Naive thymus-derived CD8-positive, alpha-beta T cell (primary cell): ENCODE measurements at places on chromosomes 5 and 9.

DNA sequence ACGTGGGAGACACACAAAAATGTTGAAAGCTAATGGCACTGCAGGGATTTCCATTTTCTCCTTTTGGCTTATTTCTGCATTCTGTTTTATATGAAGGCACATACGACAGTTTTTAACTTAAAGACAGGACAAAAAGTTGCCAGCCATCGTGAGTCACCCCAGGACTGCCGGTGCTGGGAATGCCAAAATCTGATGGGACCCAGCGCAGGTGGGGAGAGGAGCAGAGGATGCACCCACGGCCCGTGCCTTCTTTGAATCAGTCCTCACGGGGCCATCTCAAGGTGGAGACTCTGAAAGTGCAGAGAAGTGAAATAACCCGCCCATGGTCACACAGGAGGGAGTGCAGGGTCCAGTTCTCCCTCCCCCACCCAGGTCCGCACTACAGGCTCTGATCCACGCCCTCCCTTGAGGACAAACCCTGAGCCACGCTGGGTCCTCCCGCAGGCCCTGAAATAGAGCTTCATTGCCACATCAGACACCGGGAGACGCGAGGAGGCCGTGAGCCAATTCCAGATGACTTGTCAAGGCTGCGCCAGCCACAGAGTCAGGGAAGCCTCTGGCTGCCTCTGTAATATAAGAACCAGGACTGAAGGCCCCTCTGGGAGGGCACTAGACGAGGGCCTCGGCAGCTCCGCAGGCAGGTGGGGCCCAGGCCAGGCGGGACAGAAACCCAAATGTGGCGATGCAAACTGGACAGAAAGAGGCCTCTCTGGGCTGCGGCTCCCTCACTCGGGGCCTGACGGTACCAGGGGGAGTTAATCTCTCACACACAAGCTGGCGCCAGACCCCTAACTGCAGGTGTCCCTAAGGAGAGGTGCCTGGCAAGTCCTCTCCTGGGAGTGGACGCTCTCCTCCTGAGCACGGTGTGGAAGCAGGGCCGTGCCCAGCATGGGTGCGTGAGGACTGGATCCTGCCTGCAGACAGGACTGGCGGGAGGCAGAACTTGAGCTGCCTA is 22.9 kb downstream of the ADAMTS2 start:
- no peak for DNase-seq

DNA sequence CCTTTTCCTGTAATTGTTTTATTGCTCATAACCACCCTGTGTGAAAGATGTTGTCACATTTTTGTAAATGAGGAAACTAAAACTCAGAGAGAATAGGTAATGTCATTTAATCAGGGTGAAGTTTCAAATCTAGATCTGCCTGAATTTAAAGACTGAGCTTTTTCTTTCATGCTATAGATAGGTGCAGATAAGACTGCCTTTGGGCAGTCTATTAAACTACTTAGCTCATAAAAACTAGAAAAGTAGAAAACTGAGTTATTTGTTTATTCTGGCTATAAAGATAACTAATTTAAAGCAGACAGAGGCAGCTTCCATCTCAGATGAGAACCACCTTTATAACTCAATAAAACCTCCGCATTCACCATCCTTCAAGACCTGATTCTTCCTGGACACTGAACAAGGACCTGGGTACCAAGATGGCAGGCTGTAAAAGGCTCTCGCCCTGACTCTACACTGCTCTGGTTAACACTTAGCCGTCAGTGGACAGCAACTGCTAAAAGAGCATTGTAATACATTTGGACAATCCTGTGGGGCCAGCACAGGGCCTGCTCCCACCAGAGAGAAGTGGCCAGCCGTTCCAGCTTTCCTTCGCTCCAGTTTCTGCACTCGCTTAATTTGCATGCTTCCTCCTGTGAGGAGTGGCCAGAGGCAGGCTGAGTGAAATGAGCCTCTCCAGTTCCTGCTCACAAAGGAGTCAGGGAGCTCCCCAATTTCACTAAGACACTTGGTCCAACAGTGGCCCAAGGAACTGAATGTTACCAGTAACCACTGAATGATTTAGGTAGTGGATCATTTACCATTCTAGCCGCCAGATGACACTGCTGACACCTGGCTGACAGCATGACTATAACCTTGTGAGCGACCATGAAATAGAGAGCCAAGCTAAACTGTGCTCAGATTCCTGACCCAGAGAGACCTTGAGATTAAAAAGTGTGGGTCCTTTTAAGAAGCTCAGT is 566.4 kb downstream of the EFNA5 start:
- no peak for DNase-seq

- no peak for DNase-seq
Measured at GRCh38 chr9:120846906-120847305, 4.2 kb upstream of the PSMD5 start.

GRCh38 chr5:1134478-1134877 is 22.6 kb upstream of the SLC12A7 start:
- no peak for DNase-seq

DNA sequence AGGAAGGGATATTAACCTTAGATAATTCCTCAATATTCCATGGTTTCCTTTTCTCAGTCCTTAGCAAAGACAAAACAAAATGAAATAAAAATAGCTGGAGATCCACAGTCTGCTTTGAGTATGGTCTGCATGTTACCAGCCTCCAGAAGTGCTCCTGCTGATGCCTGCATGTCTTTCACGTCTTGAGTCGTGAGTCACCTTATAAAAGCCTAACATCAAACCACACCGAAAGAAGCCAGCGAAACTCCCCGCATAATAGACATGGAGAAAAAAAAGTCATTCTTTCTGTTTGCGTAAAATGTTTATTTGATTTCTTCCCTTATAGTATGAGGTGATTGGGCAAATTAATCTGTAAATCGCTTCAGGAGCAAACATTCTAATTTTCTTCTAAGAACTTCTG is 380.5 kb downstream of the SLCO4C1 start:
- DNase-seq: no peak

- no peak for DNase-seq
Measured at GRCh38 chr5:10091701-10092100, 158.0 kb downstream of the ATPSCKMT start.

GRCh38 chr9:136622538-136622948 is 40.2 kb upstream of the EGFL7 start:
- DNase-seq: no peak

DNA sequence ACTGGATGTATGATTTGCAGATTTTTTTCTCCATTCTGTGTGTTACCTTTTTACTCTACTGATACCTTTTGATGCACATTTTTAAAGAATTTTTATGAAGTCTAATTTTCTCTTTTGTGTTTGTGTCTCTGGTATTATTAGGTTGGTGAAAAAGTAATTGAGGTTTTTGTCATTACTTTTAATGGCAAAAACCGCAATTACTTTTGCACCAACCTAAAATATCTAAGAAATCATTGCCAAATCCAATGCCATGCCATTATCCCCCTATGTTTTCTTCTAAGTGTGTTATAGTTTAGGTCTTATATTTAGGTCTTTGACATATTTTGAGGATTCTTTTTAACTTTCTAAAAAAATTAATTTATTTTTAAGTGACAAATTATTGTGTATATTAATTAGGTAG is 43.4 kb upstream of the STARD4 start:
- DNase-seq: no peak

DNA sequence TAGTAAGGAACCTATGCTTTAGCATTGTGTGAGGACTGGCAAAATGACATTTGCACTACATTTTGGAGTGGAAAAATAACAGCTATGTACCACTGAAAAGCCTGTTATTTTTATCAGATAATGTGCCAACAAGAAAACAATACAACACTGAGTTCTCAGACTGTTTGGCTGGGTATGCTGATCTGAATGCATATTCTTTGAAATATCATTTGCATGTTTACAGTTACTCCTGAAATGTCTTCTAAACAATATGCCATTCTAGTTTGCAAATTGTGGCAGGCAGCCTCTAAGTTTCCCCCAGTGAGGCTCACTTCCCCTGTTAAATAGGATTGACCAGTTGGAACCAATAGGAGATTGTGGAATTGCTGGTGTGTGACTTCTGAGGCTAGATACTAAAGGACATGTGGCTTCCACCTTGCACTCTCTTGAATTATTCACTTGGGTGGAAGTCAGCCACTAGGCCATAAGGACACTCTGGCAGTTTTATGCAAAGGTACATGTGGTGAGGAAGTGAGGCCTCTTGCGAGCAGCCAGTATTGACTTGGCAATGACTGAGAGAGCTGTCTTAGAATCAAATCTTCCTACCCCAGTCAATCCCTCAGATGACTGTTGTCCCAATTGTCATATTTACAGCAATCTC is 250.4 kb upstream of the PCSK5 start:
- no peak for DNase-seq

GRCh38 chr9:131645078-131645776 is 94.6 kb downstream of the RAPGEF1 start:
- no peak for DNase-seq

DNA sequence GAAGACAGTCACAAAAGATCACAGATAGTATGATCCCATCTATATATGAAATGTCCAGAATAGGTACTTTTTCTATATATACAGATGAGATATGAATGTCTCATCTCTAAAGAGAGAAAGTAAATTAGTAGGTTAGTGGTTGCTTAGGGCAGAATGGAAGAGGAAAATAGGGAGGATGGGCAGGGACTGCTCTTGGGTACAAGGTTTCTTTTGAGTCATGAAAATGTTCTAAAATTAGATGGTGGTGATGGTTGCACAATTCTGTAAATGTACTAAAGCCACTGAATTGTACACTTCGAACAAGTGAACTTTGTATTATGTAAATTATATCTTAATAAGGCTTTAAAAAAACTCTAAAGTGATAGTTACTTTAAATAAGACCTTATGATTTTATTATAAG is 59.6 kb upstream of the GRAMD2B start:
- no peak for DNase-seq

DNA sequence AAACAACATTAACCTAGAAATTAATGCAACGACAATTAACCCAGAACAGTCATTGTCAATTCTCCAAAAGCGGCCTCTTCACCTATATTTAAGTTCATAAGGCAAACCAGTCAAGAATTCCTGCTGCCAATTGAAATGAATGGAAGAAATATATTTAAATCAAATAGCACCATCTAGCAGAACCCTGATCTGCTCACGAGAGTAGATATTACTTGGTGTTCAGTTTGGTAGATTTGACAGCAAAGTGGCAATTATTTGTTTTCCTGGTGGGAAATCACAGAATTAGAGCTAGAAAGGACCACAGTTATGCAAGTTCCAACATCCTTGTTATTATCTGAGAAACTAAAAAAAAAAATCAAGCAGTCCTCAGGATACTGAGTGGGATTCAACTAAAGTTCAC is 2.3 kb downstream of the SSBP2 start:
- DNase-seq: no peak

DNA sequence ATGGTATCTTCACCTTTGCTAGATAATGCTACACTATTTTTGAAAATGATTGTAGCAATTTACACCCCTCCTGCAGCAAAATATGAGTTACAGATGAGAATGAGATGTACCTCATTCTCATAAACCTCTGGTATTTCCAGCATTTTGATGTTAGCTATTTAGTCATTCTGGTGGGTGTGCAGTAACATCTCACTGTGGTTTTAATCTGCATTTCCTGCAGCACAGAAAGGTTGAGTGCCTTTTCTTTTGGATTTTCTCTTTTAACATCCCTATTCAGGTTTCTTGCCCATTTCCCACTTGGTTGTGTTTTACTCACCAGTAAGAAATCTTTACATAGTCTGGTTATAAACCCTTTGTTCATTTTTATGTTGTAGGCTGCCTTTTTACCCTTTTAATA is 206.2 kb downstream of the NR3C1 start:
- no peak for DNase-seq

- no peak for DNase-seq
Measured at GRCh38 chr9:120538339-120538738, 41.6 kb downstream of the CDK5RAP2 start.

GRCh38 chr5:61200582-61201155 is 38.4 kb upstream of the SMIM15 start:
- DNase-seq: no peak

DNA sequence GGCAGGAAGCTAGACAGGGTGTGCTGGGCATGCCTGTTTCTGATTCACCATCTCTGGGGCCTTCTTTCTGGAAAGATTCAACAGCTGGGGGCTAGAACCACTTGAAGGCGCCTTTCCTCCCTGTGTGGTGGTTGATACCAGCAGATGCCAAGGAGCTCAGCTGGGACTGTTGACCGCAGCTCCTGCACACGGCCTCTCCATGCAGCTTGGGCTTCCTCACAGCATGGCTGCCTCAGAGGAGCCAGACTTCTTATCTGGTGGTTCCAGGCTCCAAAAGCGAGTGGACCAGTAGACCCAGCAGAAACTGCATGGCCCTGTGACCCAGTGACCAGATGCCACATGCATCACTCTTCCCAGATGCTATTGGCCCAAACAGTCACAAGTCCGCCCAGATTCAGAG is 74.7 kb upstream of the COL5A1 start:
- DNase-seq: no peak

DNA sequence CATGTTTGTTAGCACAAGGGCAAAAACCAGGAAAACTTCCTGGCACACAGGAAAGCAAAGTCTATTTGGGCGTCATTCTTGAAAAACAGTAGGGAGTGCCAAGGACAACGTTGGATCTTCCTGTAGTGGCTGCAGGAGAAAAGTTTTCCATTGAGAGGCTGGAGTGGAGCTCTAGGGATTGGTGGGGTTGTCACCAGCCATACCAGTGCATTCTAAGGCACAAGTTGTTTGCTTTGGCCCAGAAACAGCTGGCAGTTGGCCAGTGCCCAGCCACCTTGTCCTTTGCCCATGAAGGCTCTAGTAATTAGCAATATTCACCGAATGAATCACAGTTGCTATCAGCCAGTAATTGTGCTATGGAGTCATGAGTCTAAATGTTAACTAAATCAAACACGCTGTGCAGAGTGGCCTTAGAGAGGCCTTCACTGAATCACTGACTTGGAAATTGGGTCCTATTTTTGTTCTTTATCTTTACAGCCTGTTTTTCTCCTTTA is 26.4 kb downstream of the TNFSF15 start:
- no peak for DNase-seq

- DNase-seq: no peak
Measured at GRCh38 chr9:97501177-97501971, at the start of gene TMOD1. TSS of gene TMOD1 (plus strand) at chr9:97501666. CDS start at chr9:97524189, 22,523 bp downstream.

DNA sequence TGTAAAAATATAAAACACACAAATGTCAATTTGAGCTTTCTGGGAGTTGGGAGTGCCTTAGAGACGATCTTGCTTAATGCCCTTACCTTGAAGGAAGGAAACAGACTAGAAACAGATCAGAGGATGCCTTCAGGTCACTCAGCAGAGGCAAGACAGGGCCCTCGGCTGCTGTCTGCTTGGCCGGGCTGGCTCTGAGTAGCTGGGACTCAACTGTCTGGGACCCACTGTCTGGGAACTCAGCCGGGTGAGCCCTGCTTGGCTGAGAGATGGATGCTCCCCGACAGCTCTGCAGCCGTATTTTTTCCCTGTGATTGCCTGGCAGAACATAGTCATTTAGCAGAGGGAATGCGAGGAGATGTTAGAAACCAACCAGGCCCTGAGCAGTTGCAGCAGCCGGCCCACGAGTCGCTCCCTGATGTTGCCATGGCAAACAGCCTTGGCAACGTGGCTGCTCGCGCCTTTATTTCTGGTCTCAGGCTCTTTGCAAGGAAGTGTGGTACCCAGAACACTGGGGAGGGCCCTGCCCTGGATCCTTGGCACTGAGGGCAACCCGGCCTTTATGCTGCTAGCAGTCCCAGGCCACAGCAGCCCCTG is 10.9 kb downstream of the PPARGC1B start:
- DNase-seq: no peak
